Activated naive CD4-positive, alpha-beta T cell treated with Interleukin-2 at 50 U/mL for 16 hours (primary cell): ENCODE measurements at places on chromosomes 5 and 9.

- no peak for DNase-seq
Measured at GRCh38 chr5:10946050-10946449, 185.0 kb upstream of the DAP start.

- no peak for DNase-seq
Measured at GRCh38 chr5:28281351-28281750, 1243.0 kb upstream of the CDH9 start.

- no peak for DNase-seq
Measured at GRCh38 chr5:129943936-129944335, 39.7 kb downstream of the CHSY3 start.

DNA sequence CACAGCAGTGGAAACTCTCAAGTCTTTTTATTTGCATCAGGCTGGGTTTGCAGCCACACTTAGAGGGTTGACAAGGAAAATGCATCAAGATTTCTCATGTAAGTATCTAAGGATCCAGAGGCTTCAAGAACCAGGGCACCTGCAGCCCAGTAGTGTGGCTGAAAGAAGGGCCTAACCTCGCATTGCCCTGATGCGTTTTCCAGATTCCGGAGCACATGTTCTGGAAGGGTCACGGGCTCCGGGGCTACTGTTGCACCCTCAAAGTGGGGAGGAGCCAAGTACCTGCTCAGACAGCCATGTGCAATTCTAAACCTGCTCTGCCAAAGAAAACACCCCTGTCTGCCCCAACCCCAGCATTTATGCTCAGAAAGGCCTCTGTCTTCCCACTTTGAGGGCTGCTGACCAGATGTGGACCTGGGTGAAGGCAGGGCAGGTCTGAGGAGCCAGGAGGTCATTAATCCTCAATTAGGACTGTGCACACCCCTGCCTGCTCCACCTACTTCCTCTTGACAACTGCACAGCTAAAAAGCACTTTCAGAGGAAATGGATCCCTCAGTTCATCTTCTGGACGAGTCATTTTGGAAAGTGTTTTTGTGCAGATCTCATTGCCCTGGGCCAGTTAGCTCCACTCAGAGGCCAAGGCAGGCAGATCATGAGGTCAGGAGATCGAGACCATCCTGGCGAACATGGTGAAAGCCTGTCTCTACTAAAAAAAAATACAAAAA is 110.7 kb downstream of the SAXO1 start:
- no peak for DNase-seq

- no peak for DNase-seq
Measured at GRCh38 chr5:138601444-138601843, 26.2 kb upstream of the HSPA9 start.

GRCh38 chr5:178115136-178115813 is 1.9 kb downstream of the N4BP3 start:
- no peak for DNase-seq

GRCh38 chr9:95385521-95385920 is 68.0 kb upstream of the FANCC start:
- DNase-seq: no peak

DNA sequence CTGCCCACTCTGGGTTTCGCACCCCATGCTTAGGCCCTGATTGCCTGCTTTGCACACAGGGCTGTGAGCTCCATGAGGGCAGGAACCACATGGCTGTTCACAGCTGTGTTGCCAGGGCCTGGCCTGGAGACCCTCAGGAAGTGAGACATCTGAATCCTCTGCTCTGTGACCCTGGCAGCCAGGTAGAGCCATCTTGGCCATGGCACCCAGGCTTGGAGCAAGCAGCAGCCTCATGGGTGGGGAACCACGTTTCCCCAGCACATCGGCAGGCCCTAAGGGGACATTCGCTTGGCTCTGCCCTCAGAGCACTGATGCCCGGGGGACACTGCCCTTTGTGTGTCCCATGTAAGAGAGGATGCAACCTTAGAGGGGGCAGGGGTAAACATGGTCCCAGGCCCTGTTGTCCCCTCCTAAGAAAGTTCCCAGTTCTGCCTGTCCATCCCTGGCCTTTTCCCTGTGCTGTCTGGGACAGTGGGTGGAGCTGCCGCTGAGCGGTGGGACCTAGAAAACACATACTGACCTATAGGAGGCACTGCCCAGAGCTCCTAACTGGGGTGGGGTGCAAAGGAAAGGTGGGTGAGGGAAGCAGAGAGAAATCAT is 144.1 kb upstream of the IER5L start:
- no peak for DNase-seq

DNA sequence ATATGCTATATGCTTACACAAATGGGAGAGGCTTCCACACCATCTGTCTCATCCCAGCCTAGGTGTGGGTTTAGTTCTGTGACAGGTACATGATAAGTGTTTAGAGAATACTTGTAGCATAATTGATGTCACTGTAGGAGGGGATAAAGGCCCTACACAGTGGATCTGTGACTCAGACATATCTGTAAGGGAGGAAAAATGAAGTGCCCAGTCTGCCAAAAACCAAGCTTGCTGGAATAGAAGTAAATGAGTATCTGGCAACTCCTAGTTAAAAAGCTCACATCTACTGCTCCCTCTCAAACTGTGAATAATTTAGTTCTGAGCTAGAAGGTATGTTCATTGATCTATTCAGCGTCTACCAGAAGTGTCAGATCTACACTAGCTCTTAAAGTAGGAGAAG is 38.9 kb upstream of the FAM174A start:
- no peak for DNase-seq

DNA sequence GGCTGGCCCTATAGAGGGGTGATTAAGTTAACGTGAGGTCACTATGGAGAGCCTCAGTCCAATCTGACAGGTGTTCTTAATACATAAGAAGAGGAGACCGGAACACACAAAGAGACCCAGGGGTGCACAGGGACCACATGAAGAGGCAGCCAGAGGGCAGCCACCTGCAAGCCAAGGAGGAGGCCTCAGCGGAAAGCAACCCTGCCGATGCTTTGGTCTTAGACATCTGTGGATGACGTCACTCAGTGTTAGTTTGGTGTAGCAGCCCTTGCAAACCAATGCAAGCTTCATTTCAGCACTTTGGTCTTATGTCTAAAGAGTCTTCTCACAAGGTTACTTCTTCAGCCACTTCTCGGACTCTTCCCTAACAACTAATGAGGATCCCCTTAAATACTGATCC is 47.6 kb upstream of the GRHPR start:
- DNase-seq: no peak

DNA sequence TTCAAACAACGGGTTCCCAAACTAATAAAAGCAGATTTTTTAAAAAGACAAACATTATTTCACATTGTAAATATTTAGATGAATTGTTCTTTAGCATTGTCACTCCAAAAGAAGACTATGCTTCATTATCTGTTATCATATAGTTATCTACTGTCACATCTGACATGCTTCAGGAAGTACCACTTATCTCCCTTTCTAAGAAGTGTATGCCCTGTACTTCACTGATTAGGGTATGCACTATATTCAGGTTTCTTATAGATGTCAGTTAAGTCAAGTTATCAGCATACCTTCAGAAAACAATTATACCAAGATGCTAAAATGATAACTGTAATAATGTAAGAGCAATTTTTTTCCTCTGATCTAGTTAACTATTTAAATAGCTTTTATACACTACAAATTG is 40.4 kb downstream of the LMBRD2 start:
- no peak for DNase-seq

DNA sequence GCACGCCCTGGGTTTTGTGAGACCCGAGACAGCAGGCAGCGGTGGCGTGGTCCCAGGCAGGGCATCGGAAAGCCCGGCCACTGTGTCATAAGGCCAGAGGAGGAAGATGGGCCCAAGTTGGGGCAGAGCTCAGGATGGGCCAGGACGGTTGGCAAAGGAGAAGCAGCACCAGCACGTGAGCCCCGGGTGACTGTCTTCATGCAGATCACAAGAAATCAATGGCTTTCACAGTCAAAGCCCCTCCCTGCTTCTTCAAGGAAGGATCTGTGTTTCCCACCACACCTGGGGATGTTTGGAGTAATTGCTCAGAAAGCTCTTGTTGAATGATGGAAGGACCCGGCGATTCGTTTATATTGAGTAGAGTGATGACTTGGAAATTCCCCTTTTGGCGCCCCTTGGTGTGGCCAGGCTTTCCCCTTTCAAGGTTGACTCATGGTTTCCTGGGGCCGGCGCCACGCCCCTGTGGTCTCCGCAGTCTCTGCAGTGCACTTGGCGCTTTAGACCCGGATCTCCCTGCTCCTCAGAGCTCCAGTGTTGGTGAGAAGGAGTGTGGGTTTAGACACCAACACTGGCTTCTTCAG is 52.1 kb downstream of the IL31RA start:
- peak; percentile 73 for DNase-seq

- DNase-seq: no peak
Measured at GRCh38 chr5:148107608-148108007, 43.8 kb downstream of the SPINK5 start.

DNA sequence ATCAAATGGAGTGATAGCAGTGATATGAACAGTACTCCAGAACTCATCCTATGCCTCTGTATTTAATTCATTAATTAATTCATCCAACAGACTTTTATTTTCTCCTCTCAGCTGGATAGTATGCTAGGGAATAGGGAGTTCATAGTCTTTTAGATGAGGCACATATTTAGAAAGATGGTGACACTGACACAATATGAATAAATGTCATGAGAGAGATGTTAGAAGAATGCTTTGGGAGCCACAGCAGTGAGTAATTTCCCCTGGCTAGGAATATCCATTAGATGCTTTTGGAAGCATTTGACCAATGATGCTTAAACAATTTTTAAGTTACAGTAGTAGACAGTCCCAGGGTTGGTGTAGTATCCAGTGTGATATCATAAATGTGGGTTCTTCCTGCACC is 428.7 kb upstream of the SGCD start:
- DNase-seq: no peak

- DNase-seq: no peak
Measured at GRCh38 chr9:70442328-70442848, 27.9 kb upstream of the KLF9 start.

DNA sequence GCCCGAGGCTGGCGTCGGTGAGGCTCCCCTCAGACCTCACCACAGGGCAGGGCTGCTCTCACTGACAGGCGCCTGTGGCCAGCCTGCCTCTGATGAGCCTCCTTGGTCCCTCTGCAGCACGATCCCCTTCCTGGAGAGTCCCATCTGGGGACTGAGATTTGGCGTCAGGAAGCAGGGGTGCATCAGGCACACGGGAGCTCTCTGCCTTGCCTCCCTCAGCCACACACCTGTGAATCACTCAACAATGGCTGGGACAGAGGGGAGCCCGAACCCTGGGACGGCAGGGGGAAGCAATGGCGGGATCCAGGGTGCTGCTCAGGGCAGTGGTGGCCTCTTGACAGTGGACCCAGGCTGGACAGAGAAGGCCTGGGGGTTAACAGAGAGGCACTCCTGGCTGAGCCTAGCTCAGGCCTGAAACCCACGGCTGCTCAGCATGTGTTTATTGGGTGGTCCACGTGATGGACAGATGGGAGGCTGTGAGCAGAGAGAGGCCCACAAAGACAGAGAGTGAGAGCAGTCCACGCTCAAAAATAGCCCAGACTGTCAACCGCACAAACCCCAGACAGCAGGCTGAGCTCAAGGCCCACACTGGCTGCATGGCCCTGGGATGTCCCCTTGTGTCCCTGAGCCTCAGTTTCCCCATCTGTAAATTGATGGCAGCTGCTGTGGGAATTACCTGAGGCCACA is 11.9 kb downstream of the RASGEF1C start:
- DNase-seq: no peak

- DNase-seq: no peak
Measured at GRCh38 chr5:54785729-54786591, 199.4 kb downstream of the ESM1 start.

DNA sequence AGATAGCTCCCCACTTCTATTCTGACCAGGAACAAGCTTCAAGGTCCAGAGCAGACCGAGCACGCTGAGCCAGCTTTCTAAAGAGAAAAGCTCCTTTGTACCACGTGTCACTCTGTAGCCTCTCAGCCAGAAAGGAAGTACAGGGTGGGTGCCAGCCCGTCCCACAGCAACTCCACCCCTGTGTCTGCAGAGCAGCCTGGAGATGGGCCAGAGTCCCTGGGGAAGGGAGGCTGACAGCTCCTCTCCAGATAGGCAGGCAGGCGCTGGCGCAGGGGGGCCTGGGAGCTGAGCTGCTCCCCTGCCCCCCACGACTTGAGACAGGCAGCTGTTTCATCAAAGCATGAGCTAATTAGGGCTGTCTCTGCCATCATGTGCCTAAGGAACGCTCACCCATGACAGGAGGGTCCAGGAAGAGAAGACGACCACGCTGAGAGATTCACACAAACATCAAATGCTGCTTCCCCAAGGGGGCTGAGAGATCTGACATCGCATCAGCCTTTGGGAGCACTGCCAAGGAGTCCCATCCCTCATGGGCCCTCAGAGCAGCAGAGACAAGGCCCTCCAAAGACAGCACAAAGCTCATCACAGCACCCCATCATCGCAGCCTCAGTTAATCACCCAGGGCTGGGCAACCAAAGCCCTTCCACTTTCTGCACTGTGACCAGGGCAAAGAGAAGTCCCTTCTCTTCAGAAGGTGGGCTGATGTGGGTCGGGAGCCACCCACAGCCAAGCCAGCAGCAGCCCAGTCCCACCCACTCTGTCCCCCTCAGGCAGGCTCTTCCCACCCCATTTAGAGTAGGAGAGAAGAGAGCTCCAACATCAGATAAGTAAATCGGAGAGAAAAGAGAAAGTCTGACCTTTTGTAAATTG is 78.5 kb upstream of the LRRTM2 start:
- DNase-seq: peak; percentile 5

DNA sequence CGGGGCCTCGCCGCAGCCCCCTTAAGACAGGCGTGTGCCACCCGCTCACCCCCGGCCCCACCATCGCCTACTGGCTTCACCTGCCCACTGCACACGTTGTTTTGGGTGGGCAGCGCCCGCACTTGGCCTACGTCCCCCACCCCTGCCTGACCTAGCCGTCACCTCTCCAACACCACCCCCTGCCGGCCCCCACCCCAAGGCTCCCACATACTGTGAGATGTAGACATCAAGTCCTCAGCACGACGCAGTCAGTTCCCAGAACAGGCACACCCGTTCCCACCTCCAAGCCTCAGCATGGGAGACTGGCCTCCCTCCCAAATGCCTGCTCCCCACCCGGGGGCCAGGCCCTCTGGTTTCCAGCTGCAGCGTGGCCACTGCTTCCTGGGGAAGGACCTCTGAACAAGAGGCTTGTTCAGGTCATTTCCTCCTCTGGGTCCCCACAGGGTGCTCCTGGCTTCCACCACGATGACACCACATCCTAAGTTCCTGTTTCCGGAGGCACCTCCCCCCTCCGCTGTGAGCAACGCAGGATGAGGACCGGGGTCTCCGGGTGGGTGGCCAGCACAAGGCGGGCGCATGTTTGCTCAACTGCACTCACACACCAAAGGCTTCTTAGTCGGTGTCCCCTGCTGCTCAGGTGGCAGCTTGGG is 11.3 kb downstream of the DBN1 start:
- DNase-seq: no peak

- no peak for DNase-seq
Measured at GRCh38 chr5:56202483-56202882, 30.6 kb downstream of the ANKRD55 start.

DNA sequence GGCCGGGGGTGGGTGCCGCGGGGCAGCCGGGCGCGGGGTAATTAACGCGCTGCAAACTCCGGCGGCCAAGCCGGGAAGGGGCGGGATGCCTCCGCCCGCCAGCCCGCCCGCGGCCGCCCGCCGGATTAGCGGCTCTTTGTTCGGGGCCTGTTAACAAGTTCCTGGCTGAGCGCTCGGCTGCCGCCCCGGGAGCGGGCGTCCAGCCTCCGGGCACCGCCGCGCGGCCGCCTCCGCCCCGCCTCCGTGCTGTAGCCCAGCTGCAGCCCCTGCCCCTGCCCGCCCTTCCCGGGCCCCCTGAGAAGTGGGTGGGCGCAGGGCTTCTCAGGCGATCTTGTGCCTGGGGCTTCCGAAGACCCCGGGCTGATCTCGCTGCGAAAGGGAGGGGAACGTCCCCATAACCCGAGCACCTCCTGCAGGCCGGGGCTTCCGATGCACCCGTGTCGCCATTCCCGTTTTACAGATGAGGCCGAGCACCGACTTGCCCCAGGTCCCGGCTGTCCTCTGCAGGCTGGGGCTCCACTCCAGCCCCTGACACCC is 7.5 kb downstream of the UNC5A start:
- DNase-seq: peak; percentile 19
